IMR-90 (cell line): ENCODE measurements at places on chromosomes 7 and 10. TPM values are rescaled to one million over a fixed set of nuclear protein-coding genes. Genes with fewer than 3 reads are reported as not detected.

The AQP1 gene
- polyA plus RNA-seq = 0.39 and 0.55 TPM in 2 replicates

The AZGP1 gene
- polyA plus RNA-seq = not detected in 2 replicates

The OR2A42 gene
- polyA plus RNA-seq = not detected in 2 replicates

The OR2A5 gene
- not detected in 2 replicates for polyA plus RNA-seq

GRCh38 chr7:116525298-116525912 is 569 bp downstream of the CAV1 start:
- DNase-seq = no peak

DNA sequence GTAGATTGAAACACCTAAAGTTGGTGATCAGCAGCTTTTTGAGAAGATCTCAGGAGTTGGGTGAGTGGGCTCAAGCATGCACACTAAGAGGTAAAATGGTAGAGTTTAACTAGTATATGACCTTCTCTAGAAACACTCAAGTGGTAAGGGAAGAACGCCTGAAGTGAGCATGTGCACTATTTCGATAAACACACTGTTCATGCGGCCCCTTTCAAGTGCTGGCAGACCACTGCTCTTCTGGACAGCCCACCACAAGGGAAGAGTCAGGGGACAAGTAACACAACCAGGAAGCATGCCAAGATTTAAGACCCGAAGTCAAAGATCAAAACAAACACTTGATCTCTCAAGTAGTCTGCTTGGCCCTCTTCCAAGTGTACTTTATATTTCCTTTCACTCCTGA is 519.5 kb upstream of the ZWINT start:
- no peak for DNase-seq

DNA sequence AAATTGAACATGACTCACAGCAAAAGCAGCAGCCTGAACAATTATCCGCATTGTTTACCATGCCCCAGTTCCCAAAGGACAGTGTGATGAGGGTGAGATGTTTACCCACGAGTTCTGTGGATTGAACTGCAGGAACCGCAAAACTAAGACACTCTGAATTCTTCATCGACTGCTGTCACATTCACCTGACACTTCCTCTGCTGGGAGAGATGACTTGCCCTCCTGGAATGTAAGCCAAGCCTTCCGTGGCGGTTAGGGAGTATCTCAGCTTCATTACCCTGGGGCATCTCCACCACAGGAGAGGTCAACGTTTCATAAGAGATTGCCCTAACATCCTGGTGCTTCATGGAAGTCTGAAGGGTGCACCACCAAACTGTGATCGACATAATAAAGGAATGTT is 374.6 kb upstream of the ADARB2 start:
- DNase-seq = no peak

GRCh38 chr10:22742678-22743077 is 28.3 kb upstream of the PIP4K2A start:
- DNase-seq = no peak

DNA sequence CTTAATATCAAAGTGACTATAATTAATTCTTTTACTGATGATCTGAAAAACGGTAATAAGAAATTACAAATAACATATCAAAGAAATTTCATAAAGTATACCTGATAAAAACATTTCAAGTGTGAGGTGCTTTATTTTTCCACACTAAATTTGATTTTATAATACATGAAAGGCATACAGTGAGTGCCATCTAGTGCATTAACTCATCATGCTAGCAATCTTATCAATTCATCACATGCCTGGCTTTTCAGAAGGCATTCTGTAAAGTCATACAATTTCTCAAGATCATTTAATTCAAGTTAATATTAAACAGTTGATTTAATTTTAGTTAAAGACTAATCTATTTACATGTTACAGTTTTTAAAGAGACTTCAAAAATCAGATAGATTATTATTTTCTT is 1020.9 kb downstream of the GATA3 start:
- no peak for DNase-seq

DNA sequence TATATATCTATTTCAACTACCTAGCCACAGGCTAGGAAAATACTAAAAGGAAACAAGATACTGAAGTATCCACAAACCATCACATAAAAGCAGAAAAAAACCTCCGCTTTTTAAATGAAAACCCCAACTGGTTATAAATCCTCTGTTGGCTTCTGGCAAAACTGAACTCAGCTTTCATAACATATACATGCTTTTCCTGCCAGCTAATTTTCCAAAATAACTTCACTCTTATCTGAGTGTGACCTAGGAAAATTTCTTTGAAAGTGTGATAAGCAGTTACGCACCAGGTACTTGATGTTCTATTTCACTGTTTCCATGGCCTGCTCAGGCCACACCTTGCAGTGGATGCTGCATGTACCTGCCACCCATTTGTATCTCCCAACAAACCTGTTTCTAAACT is 11.8 kb downstream of the FAM3C start:
- DNase-seq = no peak

DNA sequence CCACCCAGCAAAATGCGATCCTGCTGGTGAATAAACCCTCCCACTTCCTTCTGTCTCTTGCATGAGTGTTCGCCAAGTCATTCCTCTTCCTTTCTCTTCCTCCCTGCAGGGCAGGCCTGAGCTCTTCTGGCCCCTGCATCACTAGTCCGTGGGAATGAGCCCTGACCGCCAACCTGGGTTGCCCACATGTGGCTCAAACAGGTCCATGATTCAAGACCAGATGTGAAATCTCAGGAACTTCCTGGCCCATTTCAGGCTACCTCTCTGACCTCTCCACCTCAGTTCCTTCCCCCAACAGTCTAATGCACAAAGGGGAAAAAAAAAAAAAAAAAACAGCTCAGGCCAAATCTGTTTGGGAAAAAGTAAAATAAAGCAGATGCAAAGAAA is 5.4 kb upstream of the YWHAG start:
- DNase-seq = peak; percentile 68

- DNase-seq = peak; percentile 14
These were observed 22.5 kb upstream of the REEP3 start for GRCh38 chr10:63498665-63499064.

DNA sequence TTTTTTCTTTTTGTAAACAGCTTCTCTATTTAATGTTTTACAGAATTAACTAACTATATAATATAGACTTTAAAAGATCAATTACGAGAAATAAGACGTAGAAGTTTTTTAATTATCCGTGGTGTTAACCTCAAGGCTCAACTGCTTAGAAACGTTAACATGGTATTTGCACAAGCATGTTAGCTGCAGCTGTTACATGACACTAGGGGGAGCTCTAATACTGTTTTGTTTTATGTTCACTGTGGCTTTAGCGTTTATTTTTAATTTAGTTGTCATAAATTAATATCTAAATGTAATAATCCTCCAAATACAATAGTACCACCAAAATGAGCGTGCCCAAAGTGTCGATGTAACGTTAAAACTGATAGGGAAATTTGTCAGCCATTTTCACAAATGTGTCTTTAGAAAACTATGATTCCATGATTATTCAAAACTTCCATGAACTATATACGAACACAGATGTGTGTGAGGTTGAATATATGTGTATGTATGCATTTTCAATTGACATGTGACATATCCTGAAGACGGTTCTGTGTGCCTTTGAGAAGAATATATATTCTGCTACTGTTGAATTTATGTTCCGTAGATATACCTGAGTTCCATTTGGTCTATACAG is 828.8 kb upstream of the MBL2 start:
- peak; percentile 28 for DNase-seq
